ENCODE measurements at places on chromosomes 3 and 15.

GRCh38 chr3:126866175-126866759, 116.6 kb upstream of the PLXNA1 start:
- no peak for DNase-seq

DNA sequence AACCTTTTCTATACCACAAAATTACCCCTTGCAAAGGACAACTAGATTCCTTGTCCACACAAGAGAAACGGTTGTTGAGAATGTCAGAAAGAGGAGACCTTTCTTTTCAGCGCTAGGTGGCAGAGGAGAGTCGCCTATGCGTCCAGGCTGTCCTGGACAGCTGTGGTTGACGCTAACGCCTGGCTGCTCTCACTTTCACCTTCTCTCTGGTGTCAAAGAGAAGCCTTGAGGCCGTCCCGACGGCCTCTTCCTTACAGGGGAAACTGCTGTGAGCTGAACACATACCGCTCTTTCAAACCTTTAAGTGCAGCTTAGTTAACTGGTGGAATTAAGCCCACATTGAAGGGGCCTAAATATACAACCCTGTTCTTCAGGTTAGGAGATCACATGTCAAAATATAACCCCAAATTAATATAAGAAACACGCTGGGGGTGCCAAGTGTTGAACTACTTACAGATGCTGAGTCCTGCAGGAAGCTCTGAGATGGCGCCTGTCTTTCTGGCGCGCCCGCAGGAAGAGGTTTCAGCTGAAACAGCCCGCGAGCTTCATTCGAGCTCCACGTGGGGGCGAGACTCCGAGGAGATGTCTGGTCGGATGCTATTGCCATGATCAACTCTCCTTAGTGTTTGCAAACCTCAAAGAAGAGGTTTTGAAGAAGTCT, 26.1 kb upstream of the KBTBD8 start:
- peak; percentile 69 for DNase-seq

DNA sequence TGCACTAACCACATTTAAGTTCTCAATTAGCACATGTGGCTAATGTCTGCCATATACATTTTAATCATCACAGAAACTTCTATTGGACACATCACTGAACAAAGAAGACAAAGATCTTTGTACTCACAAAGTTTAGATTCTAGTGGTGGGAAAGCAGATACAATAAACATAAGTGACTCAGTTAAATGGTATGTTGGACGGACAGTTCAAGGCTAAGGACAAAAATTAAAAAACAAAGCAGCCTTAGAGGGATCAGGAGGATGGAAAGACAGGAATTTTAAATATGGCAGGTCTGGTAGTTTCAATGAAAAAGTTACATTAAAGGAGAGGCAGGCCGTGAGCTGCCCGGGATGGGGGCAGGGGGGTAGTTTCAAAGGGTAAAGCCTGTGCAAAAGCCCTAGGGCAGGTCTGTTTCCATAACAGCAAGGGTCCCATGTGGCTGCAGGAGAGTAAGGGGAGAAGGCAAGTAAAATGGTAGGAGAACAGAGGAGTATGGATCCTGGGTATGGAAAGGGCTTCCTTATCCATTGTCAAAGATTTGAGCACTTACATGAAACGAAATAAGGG, 220.7 kb downstream of the FHIT start:
- no peak for DNase-seq

DNA sequence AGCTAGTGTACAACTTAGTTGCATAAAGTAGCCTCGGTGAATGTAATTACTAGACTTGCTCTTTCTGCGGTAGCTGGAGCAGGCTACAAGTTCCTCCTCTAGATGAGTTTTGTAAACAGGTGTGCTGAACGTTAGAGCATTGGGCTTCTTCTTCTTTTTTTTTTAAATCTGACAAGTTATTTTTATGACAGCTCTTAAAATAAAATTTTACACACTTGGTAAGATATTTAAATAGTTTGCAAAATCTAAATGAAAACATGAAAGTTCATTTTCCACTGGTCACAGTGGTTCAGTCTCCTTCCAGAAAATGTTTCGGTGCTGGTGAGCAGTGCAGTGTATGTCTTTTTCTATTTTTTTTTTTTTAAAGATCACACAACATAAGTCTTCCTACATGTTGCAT, 3.0 kb downstream of the CCR9 start:
- DNase-seq = no peak

DNA sequence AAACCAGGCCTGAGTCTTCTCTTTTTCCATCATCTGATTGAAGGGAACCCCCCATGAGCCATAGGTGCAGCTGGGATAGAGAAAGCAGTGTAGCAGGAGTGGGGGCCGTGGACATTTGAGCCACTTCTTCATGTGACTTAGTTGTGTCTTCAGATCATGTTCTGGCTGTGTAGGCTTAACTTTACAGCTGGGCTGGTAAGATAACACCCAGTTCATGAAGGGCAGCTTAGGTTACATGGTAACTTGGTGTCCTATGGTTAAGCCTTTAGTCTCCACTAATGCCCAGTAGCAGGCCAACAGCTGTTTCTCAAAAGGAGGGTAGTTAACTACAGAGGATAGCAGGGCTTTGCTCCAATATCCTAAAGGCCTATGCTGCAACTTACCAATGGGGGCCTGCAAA, 11.4 kb upstream of the SNRPN start:
- DNase-seq = no peak

DNA sequence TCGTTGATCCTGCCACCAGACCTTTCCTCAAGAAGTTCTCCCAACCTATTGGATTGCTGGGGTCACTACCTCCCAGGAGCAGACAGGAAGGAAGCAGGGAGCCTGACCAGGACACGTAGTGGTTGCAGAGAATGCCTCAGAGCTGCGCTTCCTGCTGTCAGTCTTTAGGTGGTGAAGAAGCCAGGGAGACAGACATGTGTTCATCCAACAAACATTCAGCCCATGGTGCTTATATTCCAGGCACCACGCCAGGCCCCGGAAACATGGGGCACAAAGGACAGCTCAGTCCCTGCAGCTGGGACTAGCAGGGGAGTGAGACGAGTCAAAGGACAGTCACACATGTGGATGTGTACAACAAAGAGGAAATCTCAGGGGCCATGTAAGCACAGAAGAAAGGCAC, 26.0 kb upstream of the CORO2B start:
- no peak for DNase-seq

DNA sequence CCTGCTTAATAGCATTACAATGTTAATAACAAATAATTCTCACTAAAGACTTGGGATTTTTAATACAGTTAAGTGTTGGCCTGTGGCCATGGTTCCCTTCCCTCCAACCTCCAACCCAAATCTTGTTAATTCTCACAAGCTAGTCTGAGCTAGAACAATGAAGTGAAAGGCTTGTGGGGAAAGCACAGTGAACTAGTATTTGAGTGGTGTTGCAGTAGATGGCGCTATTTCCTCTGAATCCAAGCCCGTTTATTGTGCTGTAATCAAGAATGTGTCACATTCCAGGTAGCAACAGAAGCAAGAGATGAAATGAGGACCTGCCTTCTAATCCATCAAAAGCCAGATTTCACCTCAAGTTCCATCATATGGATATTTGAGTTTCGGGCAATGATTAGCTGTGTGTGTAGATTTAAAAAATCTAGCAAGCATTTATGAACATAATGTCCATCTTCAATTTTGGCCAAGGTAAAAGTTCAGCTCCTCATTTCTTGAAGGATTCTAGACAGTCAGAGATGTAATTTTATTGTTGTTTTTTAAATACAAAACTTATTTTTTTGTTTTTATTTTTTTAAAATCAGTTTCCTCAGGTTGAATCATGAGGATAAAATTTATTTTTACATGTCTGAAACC, 160.7 kb downstream of the SQOR start:
- no peak for DNase-seq
